ACHN (cell line): ENCODE measurements at places on chromosomes 6 and 20.

DNA sequence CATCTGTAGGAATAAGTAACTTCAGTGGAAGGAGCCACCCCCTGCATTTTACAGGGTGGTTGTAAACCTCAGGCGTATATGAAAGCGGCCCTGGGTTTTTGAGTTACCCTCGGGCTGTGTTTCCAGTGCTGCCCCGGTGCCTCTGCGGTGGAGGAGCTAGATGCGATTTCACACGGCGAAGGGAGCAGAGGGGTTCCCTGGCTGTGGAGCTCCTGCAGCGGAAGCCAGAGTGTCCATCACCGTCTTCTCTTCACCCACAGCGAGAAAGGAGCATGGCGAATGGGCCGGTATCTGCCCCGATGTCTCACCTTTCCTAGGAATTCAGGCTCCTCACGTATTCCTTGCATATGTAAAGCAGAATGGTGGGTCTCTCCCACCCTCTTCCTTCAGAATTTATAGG, 253.6 kb downstream of the THBS2 start:
- DNase-seq, result no peak

DNA sequence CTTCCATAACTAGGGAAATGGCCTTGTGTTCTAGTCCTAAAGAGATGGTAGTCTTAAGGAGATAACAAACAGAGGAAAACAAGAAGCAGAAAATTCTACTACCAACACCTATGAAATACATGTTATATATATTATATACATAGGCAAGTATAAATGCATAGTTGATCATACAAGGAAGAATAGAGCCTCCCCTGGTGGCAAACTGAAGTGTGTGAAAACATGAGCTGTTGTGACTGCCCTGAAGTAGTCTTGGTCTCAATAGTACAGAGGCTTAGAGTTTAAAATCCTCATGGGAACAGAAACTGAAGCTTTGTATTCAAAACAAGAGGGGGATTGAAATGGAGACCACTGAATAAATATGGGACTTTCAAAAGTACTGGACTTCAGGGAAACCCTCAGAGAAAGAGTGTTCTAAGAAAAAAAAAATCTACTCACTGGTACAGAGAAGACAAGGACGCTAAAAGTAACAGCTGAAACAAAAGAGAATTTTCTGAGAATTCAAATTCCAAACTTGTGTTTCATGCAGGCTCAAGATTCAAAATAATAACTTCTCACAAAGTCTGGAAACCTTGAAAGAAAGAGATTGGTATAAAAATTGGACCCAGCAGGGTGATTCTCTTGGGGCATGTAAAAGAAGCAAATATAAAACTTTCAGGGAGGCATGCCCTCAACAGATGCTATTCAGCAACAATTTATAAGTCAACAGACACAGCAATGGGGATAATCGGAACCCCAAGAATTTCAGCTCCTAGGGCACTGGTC, 59.7 kb upstream of the SAMD3 start:
- peak; percentile 10 for DNase-seq

- no peak for DNase-seq
These were observed 2.8 kb upstream of the CSTL1 start for GRCh38 chr20:23436681-23437080.

GRCh38 chr6:154427446-154427845, 70.8 kb upstream of the IPCEF1 start:
- DNase-seq, result no peak

DNA sequence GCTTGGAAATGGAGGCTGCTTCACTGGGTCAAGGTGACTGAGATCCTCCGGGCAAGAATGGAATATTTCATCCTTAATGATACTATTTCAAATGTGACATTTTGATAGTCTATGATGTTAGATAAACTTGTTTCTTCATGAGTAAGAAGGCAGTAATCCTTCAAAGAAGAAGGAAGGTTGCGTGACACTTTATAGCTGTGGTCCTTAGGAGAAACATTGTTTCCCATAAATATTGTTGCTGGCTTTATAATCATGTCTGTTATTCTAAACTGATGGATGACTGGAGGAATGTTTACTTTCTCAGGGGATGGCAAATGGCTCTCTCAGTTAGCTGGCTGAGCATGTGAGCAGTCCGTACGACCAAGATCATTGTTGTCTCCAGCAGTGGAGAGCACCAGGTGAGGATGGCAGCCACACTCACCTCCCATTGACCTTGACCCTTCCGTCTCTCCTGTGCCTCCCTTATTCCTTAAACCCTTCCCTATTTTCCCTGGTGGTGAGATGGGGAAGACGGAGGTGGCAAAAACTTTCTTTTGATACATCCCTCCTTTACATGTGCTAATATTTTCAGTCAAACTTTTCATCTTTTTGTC, 171.2 kb upstream of the OLIG3 start:
- no peak for DNase-seq

GRCh38 chr6:152368751-152369624, 268.2 kb downstream of the SYNE1 start:
- DNase-seq, result no peak

DNA sequence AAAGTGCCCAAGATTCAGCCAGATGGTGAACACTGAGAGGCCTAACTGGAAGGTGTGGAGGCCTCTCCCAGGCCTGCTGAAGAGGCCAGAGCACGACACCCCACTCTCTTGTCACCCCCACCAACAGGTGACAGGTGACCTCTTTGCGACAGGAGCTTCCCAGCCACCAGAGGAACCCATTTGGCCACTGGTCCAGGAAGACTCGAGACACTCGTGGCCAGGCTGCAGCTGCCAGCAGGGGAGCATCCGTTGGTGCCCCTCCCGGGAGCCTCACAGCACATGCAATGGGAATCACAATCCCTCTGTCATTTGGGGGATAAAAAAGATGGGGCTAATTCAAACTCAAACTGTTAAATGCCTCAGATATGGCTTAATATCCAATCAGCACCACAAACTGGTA, 163.4 kb downstream of the INSM1 start:
- no peak for DNase-seq

- DNase-seq, result peak; percentile 0
These were observed 259.2 kb downstream of the ADGB start for GRCh38 chr6:146857980-146858347.

GRCh38 chr6:136886091-136886490, 36.0 kb upstream of the SLC35D3 start:
- DNase-seq, result no peak

DNA sequence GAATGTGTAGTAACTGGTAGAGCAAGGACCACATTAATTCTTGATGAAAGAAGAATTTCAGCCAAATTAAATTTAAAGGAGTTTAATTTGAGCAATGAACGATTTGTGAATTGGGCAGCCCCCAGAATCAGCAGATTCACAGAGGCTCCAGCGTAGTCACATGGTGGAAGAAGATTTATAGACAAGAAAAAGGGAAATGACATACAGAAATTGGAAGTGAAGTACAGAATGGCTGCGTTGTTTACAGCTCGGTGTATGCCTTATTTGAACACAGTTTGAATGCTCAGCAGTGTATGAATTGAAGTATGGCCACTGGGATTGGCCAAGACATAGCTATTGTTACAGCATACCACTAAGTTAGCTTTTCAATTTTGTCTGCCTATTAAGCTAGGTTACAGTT, 173.6 kb upstream of the ARG1 start:
- no peak for DNase-seq

GRCh38 chr6:43814865-43815264, 44.9 kb downstream of the VEGFA start:
- no peak for DNase-seq

- peak; percentile 66 for DNase-seq
These were observed 1.2 kb downstream of the TCEA2 start for GRCh38 chr20:64064145-64064698.
